ENCODE measurements at places on chromosomes 7 and 10. TPM values are rescaled to one million over a fixed set of nuclear protein-coding genes. Genes with fewer than 3 reads are reported as not detected.

DCLRE1A gene
- total RNA-seq: 2.3 TPM

PPP1R3C gene
- 265 TPM for total RNA-seq

SH2D4B gene
- total RNA-seq: not detected

ASB4 gene
- 10.5 TPM for total RNA-seq

CLDN3 gene
- total RNA-seq: not detected

ABCB1 gene
- 0.74 TPM for total RNA-seq

TAS2R5 gene
- total RNA-seq: not detected

All from psoas muscle (tissue), 8 donors.